ENCODE measurements at places on chromosomes 7 and 10.

- DNase-seq = peak; percentile 25
Measured at GRCh38 chr7:100745184-100745583, 11.8 kb downstream of the ZAN start.

DNA sequence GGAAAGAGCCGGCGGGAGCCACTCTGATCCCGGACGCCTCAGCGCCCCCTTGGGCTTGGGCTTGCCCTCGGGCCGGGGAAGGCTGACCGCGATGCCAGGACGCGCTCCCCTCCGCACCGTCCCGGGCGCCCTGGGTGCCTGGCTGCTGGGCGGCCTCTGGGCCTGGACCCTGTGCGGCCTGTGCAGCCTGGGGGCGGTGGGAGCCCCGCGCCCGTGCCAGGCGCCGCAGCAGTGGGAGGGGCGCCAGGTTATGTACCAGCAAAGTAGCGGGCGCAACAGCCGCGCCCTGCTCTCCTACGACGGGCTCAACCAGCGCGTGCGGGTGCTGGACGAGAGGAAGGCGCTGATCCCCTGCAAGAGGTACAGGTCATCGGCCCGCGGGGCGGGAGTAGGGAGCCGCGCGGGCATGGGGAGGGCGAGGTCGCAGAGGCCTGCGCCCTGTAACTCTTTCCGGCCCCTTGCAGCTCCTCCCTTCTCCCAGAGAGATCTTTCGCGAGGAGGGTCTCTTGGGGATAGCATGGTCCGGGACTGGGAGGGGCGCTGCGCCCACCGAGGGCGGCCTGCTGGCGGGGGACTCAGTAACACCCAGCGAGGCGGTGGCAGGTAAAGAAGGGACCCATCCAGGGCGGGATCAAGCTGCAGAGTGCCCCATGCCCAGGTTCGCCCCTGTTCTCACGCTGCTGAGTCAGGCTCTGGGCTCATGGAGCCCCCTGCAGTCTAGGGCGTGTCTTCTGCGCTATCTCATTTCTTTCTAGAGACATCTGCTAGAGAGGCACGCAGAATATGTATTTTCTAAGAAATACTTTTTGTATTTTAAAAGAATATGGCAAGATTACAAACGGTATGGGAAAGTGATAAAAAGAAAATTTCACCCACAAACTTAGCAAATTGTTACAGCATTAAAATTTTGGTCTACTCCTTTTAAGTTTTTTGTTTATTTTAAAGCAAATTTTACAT, 687 bp downstream of the EPDR1 start:
- DNase-seq = no peak

DNA sequence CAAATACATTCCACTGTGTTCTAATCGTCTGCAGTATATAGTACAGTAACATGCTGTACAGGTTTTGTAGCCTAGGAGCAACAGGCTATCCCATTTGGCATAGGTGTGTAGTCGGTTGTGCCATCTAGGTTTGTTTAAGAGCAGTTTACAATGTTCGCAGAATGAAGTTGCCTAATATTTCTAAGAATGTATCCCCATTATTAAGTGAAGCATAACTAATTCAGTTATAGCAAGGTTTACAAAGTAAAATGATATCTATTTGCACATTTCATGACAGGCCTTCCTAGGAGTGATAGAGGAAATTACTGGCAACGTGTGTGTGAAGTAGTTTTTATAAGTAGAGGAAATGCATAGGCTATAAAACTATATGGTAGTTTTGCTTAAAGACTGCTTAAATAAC, 4.0 kb downstream of the CREM start:
- no peak for DNase-seq

GRCh38 chr10:52951824-52952223, 179.2 kb upstream of the MBL2 start:
- peak; percentile 62 for DNase-seq

GRCh38 chr10:29099001-29099400, 189.9 kb upstream of the LYZL1 start:
- DNase-seq = no peak

DNA sequence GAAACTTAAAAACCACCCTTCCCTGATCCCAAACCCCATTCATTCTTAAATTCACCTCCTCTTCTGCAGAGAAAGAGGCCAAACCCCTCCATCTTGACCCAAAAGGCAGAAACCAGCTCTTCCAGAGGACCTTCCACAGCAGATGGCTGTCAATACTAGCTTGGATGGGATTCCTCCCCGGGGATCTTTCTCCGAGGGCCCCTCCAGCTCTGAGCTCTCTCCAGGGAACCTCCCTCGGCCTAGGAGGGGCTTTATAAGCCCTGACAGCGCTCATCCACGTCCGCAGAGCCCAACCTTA, 5.4 kb downstream of the TNRC18 start:
- no peak for DNase-seq

DNA sequence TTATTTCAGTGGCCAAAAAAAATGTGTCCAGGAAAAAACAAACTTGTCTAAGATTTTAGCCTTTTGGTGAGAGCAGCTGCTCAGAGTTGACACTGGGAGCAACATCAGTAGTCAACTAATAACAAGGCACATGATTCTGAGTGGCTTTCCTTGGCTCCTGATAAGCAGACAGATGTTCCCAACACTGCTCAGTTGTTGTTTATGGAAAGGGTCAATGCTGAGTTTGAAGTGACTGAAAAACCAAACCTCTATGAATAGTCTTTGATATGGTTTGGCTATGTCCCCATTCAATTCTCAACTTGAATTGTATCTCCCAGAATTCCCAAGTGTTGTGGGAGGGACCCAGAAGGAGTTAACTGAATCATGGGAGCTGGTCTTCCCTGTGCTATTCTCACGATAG, 12.3 kb downstream of the DYDC1 start:
- DNase-seq = no peak

GRCh38 chr7:6608081-6608480, 7.3 kb upstream of the ZNF853 start:
- DNase-seq = no peak

- DNase-seq = no peak
Measured at GRCh38 chr10:130899856-130900255, 411.7 kb downstream of the TCERG1L start.

All from stomach (tissue), 19 donors.